Activated CD4-positive, alpha-beta T cell treated with anti-CD3 and anti-CD28 coated beads, Interleukin-2, amount 50 U/mL, for 4 hours (primary cell): ENCODE measurements at places on chromosomes 13 and 19.

GRCh38 chr13:108669381-108669780 lies 40.0 kb downstream of the MYO16 start:
- no peak for DNase-seq

DNA sequence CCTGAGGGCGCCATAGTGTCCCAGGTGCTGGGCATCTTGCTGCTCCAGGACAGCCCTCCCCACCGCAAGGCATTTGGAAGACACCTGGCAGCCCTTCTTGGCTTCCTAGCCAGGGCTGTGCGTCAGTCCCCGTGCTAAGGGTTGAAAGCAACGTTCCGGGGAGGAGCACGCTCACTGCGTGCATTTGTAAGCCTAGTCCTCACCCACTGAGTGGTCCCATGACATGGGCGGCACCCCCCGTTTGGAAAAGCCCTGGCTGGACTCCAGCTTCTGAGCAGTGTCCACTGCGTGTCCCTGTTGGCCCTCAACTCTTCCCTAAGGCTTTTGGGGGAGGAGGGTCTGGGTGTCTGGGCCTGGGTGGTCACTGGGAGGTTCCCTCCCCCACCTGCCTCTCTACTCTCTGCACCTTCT lies 76.3 kb upstream of the GPR183 start:
- no peak for DNase-seq

DNA sequence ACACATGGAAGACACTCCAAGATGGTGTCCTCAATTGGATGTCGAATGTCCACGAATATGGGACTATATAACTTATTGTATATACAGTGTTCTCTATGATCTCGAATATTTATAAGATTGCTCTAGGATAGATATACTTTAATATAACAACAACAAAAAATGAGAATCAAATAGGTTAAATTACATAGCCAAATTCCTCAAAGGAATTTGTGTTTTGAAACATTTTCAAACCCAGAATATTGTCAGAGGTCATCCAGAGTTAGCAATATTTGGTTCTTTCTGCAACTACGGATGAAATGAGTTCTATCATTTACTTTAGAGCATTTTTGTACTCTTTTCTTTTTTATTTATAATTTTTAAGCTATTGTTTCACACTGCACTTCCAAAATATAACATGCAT lies 857.8 kb downstream of the GPC5 start:
- no peak for DNase-seq

- DNase-seq = no peak
Observed at GRCh38 chr19:2166741-2167738, 3.3 kb downstream of the DOT1L start.

DNA sequence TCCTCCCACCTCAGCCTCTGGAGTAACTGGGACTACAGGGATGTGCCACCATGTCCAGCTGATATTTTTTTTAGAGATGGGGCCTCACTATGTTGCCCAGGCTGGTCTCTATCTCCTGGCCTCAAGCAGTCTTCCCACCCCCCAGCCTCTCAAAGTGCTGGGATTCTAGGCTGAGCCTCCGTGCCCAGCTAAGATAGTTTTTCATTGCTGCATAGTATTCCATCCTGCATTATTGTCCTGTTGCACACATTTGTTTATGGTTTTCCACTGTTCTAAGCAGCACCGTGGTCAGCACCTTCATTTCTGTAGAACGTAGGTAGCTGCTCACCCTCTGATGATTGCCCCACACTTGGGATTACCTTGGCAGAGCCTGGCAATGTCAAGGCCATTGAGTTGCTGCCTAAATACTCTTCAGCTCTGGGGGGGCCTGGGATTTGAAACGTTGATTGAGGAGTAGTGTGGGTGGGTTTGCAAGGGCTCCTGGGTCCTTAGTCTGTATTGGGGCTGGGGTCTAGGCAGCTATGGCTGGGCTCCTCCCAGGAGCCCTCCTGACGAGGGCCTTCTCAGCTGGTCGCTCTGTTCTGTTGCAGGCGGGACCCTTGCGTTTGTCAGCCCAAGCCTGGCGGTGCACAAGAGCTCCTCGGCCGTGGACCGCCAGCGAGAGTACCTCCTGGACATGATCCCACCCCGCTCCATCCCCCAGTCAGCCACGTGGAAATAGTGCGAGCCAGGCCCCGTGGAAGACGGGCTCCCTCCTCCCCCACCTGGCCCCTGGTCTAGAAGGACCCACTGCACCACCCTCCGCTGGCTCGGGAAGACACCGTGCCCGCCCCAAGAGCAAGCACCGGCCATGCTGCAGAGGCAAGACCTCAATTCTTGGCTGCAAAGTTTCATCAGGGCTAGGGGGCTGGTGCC lies 10.3 kb downstream of the TSSK6 start:
- no peak for DNase-seq

DNA sequence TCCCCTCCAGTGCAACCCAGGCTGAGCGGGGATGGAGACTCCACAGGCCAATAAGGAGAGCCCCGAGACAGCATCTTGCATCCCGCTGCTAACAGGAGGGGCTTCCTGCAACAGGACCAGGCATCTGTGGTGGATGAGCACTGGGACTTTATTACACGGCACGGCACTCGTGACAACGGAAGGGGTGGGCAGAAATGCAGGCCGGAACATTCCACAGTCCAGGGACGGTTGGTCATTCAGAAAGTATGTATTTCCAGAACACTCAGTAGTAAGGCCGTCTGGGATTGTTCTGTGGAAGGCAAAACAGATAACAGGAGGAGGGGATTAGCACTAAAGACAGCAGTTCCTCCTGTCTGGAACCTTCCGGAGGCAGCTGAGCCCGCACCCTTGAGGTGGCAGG lies 3.3 kb upstream of the TM6SF2 start:
- no peak for DNase-seq

DNA sequence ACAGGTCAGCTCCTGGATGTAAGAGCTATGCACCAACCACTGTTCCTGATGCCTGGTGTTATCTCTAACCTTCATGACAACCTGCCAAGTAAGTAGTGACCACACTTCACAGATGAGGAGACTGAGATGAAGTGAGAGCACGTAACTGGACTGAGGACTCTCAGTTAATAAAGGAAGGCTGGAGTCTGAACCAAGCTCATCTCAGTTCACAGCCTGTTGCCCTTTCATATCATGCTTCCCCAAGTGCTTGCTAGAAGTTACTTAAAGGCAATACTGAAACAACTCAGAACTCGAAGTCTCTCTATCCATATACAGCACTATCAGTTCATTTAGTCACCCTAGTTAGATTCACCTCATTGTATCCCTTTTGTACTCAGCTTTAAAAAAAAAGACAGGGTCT lies 119.7 kb downstream of the ABCC4 start:
- DNase-seq = no peak

DNA sequence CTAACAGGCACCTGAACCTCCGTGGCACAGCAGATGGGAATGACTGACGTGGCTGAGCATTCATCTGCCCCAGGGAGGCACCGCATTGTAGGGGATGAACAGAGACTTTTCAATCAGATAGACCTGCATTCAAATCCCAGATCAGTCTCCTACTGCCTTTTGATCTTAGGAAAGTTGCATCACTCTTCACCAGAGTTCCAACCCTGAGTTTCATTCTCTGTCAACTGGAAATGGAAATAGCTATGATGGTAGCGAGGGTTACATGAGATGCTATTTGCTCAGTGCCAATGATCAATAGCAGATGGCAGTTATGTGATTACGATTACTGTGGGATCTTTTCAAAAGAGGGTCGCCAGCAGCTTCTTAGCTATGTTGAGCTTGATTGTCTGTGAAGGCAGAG lies 189.3 kb upstream of the RFC3 start:
- DNase-seq = no peak

GRCh38 chr19:8363803-8364771 lies at the start of gene ANGPTL4:
Gene ANGPTL4 (plus strand): TSS chr19:8364155. CDS start chr19:8364322, 167 bp downstream.
- DNase-seq = peak; percentile 52

DNA sequence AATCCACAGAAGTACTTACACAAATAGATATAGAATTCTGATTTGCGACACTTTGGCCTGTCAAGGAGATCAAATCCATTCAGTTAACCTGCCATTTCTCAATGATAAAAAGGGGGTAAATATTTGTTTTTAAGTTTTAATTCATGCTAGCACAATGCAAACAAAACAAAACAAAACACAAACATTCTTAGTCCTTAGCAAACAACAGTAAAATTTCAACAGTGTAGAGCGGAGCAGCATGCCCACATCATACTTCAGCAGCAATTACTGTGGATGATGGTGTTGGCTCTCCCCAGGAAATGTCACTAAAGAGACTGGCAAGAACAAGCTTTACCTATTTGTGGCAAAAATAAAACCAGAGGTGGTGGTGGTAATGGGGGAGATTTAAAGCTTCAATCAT lies 625.2 kb upstream of the PCDH20 start:
- DNase-seq = no peak

DNA sequence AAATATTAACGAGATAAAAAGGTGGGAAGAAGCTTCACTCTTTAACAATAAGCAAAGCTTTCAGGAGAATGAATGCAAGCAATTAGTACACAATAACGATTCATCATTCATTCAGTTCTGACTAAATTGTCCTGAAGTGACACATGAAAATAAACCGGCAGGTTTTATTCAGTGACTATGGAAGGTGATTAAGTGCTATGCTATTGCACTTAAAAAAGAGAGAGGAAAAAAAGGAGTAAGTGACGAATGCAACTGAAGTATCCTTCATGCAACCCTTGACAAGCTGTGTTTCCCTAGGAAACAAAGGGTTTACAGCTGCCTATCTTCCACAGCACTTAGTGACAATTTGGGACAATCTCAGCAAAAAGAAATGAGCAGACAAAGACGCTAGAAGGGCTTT lies 1.4 kb downstream of the LIG4 start:
- DNase-seq = no peak

- no peak for DNase-seq
Observed at GRCh38 chr13:78326633-78327032, 276.7 kb downstream of the POU4F1 start.

DNA sequence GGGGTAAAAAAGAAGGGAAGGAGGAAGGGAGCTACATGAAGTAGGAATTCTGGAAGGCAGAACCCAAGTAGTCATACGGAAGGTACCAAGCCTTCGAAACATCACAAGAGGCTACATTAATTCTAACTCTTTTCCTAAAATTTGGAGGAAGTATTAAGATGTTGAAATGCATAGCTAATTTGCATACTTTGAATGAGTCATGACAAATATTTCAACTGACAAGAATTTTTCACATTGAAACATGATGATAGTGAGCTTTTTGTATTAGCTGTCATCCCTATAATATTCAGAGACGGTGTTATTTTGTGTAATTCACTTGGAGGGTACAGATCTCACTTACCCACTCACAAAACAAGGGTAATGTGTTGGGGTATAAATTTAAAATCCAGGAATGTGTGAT lies 9.1 kb upstream of the ACOD1 start:
- DNase-seq = no peak

- DNase-seq = no peak
Observed at GRCh38 chr19:48186541-48186991, 16.1 kb downstream of the ZSWIM9 start.

GRCh38 chr19:35403116-35403760 lies 32.4 kb downstream of the GPR42 start:
- DNase-seq = no peak

- DNase-seq = no peak
Observed at GRCh38 chr13:22285867-22286266, 615.0 kb downstream of the FGF9 start.

- no peak for DNase-seq
Observed at GRCh38 chr19:20470345-20471135, 95.0 kb downstream of the ZNF737 start.

DNA sequence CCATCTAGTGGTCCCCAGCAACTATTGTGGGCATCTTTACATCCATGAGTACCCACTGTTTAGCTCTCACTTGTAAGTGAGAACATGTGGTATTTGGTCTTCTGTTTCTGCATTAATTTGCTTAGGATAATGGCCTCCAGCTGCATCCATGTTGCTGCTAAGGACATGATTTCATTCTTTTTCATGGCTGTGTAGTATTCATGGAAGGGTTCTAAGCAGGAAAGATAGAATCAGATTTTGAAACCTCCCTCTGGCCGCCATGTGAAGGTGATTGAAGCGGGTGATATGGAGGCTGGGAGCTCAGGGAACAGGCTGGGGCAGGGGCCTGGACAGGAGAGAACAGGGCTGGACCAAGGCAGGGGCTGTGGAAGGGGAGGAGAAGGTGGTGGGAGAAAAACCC lies 20.1 kb downstream of the LTBP4 start:
- no peak for DNase-seq

- DNase-seq = no peak
Observed at GRCh38 chr19:43606569-43607229, 5.2 kb upstream of the SRRM5 start.

DNA sequence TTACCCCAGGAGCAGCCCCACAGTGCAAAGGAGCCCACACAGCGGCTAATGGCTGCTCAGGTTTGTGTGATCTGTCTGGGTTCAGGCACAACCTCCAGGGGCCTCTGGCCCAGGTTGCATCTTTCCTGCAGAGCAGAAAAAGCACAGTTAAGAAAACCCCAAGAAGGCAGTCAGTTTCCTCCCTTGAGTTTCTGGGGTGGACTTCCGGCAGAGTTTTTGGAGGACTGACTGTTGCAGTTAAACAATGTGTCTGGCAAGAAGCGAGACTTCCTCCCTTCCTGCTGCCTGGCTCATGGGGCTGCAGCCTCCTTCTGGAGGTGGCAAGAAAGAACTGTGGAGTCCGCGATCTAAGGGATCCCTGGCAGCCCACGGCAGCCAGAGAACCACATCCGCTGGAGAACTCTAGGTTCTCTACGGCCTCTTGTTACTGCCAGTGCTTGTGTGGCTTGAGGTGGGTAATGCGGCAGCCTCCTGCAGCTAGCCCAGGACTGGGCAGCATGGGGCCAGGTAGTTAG lies 114.4 kb downstream of the ZDHHC20 start:
- DNase-seq = no peak

- DNase-seq = no peak
Observed at GRCh38 chr13:81686877-81687276, 1346.0 kb upstream of the SPRY2 start.

DNA sequence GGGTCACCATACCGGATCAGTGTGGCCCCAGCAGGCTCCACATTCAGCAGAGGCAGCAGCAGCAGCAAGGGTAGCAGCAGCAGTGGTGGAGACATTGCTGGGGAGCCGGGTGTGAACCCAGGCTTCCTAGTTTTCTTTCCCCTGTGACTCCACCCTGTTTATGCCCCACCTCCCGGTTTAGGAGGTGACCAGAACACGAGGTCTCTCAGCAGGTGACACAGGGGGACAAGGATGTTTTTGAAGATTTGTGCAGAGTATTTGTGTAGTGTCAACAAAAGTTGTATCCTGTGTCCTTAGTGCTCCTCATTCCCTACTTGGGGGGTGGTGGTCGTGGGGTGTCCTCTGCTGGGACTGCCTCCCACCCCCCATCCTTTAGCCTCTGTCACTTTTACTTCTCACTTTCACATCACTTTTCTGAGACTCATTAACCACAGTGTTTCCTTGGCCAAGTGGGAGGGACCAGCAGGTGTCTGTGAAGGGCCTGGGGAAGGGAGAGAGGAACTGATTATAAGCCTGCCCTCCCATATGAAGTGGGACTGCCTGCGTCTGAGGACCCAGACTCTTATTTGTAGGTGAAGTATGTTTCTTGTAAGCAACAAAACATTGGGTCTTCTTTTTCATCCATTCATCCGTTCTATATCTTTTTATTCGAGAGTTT lies 15.6 kb upstream of the KCNC3 start:
- DNase-seq = no peak
